K562 (cell line): ENCODE measurements at places on chromosomes 7 and 10. TPM values are rescaled to one million over a fixed set of nuclear protein-coding genes. Genes with fewer than 3 reads are reported as not detected.

GRCh38 chr10:35079763-35080162 is 10.4 kb downstream of the CUL2 start:
- no peak for DNase-seq

GRCh38 chr7:87919875-87920274 is 14.2 kb upstream of the ADAM22 start:
- DNase-seq, result no peak

- no peak for DNase-seq
Measured at GRCh38 chr10:103613616-103614015, 120.1 kb downstream of the NEURL1 start.

DNA sequence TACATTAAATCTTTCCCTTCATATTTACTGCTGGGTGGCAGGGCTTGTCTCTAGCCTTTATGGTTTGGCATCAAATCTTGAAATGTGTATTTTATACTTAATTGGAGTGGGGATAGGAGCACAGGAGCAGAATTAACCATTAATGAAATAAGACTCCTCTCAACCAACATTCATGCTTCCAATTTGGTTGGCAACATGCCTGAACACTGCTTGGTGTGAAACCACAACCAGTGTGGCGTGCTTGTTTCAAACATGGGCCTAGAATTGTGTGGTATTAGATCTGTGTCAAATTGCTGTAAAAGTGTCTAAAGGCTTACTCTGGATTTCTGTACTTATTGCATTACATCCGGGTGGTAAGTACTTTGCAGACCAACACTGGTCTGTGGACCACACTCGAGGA is 25.1 kb upstream of the VPS41 start:
- DNase-seq, result no peak

- DNase-seq, result no peak
Measured at GRCh38 chr7:78765943-78766729, 687.3 kb downstream of the MAGI2 start.

GRCh38 chr7:131455001-131455400 is 101.4 kb downstream of the PODXL start:
- no peak for DNase-seq

GRCh38 chr7:140017543-140017942 is 45.2 kb downstream of the PARP12 start:
- DNase-seq, result no peak

DNA sequence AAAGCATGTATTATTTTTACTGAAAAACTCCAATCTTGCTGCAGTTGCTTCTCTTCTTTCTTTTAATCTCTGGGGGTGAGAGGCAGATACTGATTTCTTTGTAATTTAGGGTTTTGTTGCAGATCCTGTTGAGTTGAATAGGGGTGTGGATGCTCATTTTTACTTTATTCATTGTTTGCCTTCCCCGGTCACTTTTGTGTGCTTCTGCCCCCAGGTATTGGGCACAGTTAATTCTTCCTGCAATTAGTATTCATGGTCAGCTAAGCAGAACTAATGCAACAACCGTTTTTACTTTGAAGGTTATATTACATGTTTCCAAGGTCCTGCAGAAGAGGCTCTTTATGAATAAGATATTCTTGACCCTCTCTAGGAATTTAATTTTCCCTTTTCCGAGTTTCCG is 96.4 kb downstream of the BUB3 start:
- no peak for DNase-seq

- no peak for DNase-seq
Measured at GRCh38 chr7:24656608-24657007, 83.4 kb downstream of the PALS2 start.

DNA sequence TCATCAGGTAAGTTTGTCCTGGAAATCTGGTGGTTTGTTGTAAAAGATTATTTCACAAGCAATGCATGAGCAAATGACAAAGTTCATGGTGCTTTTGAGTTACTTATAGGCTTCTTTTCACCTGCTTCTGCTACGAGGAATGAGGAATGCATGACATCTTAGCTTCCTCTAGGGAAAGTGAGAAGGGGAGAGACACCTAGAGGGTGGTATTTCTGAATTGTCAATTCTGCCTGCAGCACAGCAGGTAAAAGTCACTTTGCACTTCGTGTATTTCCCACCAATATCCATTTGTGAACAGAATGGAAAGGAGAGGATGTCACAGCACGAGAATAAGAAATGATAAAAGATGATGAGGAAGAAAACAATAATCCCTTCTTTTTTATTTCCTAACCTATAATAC is 153.4 kb upstream of the FEZF1 start:
- no peak for DNase-seq

CRYGN gene
- total RNA-seq, result not detected in 2 replicates

MRC1 gene
- total RNA-seq, result 0.18 and 0.20 TPM in 2 replicates
